ENCODE measurements at places on chromosomes 3 and 15.
A peak's percentile ranks its signal among the peaks of the same experiment; 100 is the strongest.

GRCh38 chr3:57152151-57153143, 12.7 kb downstream of the IL17RD start:
- H3K27me3 ChIP-seq: no peaks in the 10 kb centered on the region
- H3K4me3 ChIP-seq: no peak overlapping the region
- peak overlapping the region; percentile 72 for H3K27ac ChIP-seq

GRCh38 chr15:64982472-64982871, 7.2 kb downstream of the SPG21 start:
- H3K27me3 ChIP-seq: no peaks in the 10 kb centered on the region
- peaks cover 18% of the 10 kb centered on the region for H3K36me3 ChIP-seq
- H3K27ac ChIP-seq: no peak overlapping the region
- H3K4me1 ChIP-seq: no peaks in the 10 kb centered on the region
- no peak for DNase-seq

DNA sequence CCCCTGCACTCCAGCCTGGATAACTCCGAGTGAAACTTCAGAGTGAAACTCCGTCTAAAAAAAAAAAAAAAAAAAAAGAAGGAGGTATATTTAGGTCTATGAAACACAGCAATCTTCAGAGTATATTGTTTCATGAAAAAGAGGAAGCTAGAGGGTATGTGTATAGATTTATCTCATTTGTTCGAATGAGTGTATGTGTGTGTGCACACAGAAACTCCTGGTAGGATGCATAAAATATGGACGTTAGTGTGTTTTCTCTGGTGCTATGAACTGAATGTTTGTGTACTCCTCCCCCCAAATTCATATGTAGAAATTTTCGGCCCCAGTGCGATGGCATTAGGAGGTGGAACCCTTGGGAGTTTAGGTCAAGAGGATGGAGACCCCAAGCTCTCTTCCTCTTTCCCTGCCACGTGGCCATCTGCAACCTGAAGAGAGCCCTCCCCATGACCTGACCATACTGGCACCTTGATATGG, 98.6 kb upstream of the KLF13 start:
- no peak overlapping the region for H3K4me3 ChIP-seq
- H3K36me3 ChIP-seq: peaks cover 3% of the 10 kb centered on the region
- no peak for DNase-seq

DNA sequence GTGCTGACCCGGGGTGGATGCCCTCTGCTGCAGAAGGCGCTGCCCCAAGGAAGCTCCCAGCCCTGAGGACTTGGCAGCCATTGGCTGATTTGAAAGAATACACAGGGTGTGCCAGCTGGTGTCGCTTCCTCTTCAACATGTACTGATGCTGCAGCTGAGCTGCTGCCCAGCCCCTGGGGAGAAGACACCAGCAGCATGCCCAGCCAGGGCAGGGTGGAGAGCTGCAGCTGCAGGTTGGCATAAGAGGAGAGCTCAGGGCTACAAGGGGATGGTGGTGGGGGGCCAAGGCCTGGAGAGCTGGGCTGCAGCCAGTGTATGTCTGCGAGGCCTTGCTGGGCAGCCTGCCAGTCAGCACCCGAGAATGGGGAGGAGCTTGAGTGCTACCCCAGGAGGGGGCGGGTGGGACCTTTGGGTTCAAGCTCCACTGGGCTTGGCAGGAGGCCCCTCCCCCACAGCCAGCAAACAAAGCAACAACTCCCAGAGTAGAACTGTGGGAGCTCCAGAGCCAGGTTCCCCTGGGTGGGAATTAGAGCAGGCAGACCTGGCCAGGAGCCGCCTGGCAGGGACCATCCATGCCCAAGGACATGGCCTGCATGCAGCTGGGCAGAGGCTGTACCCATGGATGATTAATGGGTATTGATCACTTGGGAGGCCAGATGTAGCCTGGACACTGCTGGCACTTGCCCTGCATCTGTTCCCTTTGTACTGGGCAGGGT, 9.2 kb upstream of the SEMA4B start:
- H3K4me3 ChIP-seq: no peak overlapping the region
- no peaks in the 10 kb centered on the region for H3K27me3 ChIP-seq
- no peaks in the 10 kb centered on the region for H3K36me3 ChIP-seq
- peak overlapping the region; percentile 93 for H3K27ac ChIP-seq

GRCh38 chr3:59245859-59246501, 196.2 kb upstream of the CFAP20DC start:
- no peak overlapping the region for H3K27ac ChIP-seq
- no peaks in the 10 kb centered on the region for H3K27me3 ChIP-seq
- no peak overlapping the region for H3K4me3 ChIP-seq
- H3K4me1 ChIP-seq: no peaks in the 10 kb centered on the region

- no peak overlapping the region for H3K27ac ChIP-seq
- no peak overlapping the region for H3K4me3 ChIP-seq
- H3K27me3 ChIP-seq: no peaks in the 10 kb centered on the region
- H3K36me3 ChIP-seq: peaks cover under 1% of the 10 kb centered on the region
- peak; percentile 32 for DNase-seq
- H3K4me1 ChIP-seq: peaks cover 59% of the 10 kb centered on the region
These were observed 63.6 kb downstream of the SMAD6 start for GRCh38 chr15:66765478-66766281.

- H3K27me3 ChIP-seq: no peaks in the 10 kb centered on the region
- H3K27ac ChIP-seq: no peak overlapping the region
- DNase-seq: no peak
- no peak overlapping the region for H3K4me3 ChIP-seq
- no peaks in the 10 kb centered on the region for H3K4me1 ChIP-seq
These were observed 10.5 kb upstream of the IP6K2 start for GRCh38 chr3:48727511-48727910.

DNA sequence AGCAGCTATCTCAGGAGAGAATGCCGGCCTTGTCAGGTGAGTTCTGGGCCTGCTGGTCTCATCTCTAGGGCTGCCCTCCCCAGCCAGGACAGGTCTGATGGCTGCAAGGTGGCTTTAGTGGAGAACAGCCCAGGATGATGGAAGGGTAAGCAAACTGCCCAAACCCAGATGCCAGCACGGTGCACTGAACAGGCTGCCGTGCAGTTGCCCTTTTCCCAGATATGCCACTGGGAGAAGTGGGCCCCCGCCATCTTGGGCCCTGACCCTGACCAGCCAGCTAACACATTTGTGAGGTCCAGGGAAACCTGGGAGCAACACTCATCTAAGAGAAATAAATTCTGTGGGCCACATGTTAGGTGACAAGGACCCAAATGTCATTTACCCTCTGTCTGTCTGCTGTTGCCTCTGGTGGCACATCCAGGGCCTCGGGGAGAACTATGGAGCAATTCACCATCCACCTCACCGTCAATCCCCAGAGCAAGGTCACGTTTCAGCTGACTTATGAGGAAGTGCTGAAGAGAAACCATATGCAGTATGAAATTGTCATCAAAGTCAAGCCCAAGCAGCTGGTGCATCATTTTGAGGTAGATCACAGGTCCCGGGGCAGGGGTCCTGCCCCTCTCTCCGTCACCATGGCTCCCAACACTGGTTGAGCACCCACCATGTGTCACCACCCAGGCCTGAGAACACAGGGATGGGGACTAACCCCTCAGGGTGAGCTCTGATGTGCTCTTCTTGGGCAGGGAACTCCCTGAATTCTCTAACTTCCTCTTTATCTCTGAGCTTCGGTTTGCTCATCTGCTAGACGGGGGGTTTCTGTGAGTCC, 1.8 kb downstream of the ITIH1 start:
- no peak overlapping the region for H3K4me3 ChIP-seq
- H3K27ac ChIP-seq: no peak overlapping the region
- DNase-seq: no peak
- H3K4me1 ChIP-seq: no peaks in the 10 kb centered on the region
- peaks cover 2% of the 10 kb centered on the region for H3K27me3 ChIP-seq
- no peaks in the 10 kb centered on the region for H3K36me3 ChIP-seq

- DNase-seq: no peak
- H3K27ac ChIP-seq: no peak overlapping the region
- no peaks in the 10 kb centered on the region for H3K36me3 ChIP-seq
- no peaks in the 10 kb centered on the region for H3K27me3 ChIP-seq
- no peak overlapping the region for H3K4me3 ChIP-seq
These were observed 687.2 kb upstream of the SGO1 start for GRCh38 chr3:20873235-20873634.

GRCh38 chr3:69385123-69385722, 665 bp downstream of the FRMD4B start:
- peaks cover 17% of the 10 kb centered on the region for H3K4me1 ChIP-seq
- peak overlapping the region; percentile 79 for H3K27ac ChIP-seq
- no peaks in the 10 kb centered on the region for H3K36me3 ChIP-seq

GRCh38 chr3:134212967-134213665, 37.5 kb downstream of the RYK start:
- H3K27ac ChIP-seq: no peak overlapping the region
- peaks cover 9% of the 10 kb centered on the region for H3K4me1 ChIP-seq
- peaks cover 6% of the 10 kb centered on the region for H3K36me3 ChIP-seq
- peak; percentile 87 for DNase-seq
- H3K4me3 ChIP-seq: no peak overlapping the region

GRCh38 chr3:25801786-25802185, 11.9 kb downstream of the OXSM start:
- no peaks in the 10 kb centered on the region for H3K27me3 ChIP-seq
- H3K4me1 ChIP-seq: no peaks in the 10 kb centered on the region
- no peak for DNase-seq
- no peak overlapping the region for H3K27ac ChIP-seq
- H3K4me3 ChIP-seq: no peak overlapping the region
- no peaks in the 10 kb centered on the region for H3K36me3 ChIP-seq

DNA sequence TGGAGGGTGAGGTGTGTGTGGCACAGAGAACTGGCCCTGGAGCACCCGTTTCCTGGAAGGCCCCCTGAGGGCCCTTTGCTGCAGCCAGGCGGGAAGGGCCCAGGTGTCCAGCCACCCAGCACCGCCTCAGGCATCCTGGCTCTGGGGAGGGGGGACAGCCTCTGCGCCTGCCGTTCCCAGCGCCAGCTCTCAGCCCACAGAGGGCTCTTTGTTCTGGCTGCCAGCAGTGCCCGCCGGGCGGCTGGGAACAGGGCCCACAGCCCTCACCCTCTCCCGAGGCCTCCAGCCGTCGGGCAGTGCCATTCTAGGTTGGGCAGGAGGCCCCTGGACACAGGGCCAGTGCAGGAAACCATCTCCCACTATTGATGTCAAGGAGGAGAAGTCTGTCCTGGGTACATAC, 8.3 kb downstream of the SLC38A3 start:
- H3K27me3 ChIP-seq: no peaks in the 10 kb centered on the region
- H3K4me3 ChIP-seq: no peak overlapping the region
- peak overlapping the region; percentile 84 for H3K27ac ChIP-seq
- peaks cover 60% of the 10 kb centered on the region for H3K4me1 ChIP-seq
- peak; percentile 91 for DNase-seq

DNA sequence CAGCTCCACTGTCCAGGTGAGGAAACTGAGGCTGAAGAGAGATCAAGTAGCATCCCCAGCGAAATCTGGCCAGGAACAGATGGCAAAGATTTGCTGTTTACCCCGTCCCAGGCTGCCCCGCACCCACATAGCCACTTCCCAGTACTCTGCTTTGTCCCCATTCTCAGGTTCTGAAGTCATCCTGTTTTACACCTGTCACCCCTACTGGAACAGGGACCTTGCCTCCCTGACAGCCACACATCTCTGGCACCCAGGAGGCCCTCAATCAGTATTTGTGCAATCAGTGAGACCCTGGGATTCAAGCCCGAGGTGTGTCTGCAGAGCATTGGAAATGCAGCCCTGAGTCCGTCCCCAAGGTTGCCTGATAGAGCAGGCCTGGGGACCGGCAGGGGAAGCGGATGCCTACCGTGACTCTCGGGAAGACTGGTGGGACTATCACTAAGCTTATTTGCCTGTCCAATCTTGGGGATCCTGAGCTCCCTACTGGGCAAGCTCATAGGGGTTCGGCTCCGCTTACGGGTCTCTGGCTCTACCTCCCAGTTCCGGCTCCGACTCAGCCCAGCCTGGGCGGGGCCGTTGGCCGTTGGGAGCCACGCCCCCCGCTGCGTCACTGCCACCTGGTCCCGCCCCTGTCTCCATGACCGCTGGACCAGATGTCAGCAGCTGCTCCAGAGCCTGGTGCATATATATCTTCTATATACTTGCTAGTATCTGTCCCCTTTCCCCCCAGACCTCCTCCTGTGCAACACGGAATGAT, 17.5 kb upstream of the FANCD2 start:
- peaks cover 36% of the 10 kb centered on the region for H3K4me1 ChIP-seq
- H3K27me3 ChIP-seq: no peaks in the 10 kb centered on the region
- peaks cover 5% of the 10 kb centered on the region for H3K36me3 ChIP-seq
- peak overlapping the region; percentile 46 for H3K4me3 ChIP-seq

GRCh38 chr15:31557899-31558298, 231.3 kb downstream of the KLF13 start:
- no peaks in the 10 kb centered on the region for H3K27me3 ChIP-seq
- peaks cover 28% of the 10 kb centered on the region for H3K36me3 ChIP-seq
- H3K4me1 ChIP-seq: peaks cover 3% of the 10 kb centered on the region
- no peak overlapping the region for H3K4me3 ChIP-seq
- no peak for DNase-seq

DNA sequence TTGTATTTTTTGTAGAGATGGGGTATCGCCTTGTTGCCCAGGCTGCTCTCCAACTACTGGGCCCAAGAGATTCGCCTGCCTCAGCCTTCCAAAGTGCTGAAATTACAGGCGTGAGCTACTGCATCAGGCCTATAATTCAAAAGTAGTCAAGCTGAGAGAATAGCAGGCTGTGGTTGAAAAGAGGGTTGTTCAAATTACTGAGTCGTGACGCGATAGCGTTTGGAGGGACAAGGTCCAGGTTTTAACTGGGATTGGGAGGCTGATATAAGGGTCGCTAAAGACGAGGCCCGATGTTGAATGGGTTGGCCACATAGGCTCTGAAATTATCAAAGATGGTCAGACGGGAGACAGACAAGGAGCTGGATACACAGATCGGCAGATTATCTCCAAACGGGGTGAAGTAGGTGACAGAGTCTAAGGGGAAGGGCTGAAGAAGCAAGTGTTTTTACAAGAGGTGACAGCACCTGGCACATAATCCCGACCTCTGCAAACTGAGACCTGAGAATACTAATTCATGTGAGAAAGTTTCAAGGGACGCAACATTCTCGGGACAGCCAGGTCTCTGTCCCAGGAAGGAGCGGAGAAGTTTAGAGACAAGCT, 759 bp upstream of the ARID3B start:
- H3K36me3 ChIP-seq: peaks cover 2% of the 10 kb centered on the region
- H3K27me3 ChIP-seq: no peaks in the 10 kb centered on the region
- H3K4me3 ChIP-seq: peak overlapping the region; percentile 83
- peak overlapping the region; percentile 67 for H3K27ac ChIP-seq

Measured in spinal cord (tissue), 10 donors.